Stimulated activated CD4-positive, alpha-beta T cell treated with anti-CD3 and anti-CD28 coated beads, Interleukin-1b, Interleukin-23, amount 100 ng/mL, for 1 hour (primary cell): ENCODE measurements at places on chromosomes 6 and 20.
A peak's percentile ranks its signal among the peaks of the same experiment; 100 is the strongest.

DNA sequence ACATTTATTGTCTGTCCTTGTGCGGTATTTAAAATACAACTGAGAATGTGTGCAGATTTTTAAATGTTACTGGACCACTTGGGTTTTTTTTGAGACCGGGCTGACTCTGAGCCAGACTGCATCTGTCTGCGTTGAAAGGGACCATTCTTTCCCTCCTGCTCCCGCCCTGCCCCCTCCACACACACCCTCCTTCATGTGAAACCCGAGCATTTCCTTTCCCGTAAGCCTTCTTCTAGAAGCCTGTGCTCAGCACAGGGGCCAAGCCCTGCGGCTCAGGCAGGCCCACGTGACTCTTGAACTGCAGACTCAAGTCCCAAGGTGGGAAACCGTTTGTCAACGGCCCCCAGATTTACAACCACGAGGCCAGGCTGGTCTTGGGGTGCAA is 82.7 kb upstream of the FOXC1 start:
- no peak for DNase-seq

- no peak for DNase-seq
Measured at GRCh38 chr6:55670850-55671413, 91.9 kb upstream of the HMGCLL1 start.

GRCh38 chr20:57748601-57749130 is 38.9 kb upstream of the PMEPA1 start:
- peak; percentile 27 for DNase-seq

- no peak for DNase-seq
Measured at GRCh38 chr6:158143700-158144099, 24.4 kb downstream of the SERAC1 start.

DNA sequence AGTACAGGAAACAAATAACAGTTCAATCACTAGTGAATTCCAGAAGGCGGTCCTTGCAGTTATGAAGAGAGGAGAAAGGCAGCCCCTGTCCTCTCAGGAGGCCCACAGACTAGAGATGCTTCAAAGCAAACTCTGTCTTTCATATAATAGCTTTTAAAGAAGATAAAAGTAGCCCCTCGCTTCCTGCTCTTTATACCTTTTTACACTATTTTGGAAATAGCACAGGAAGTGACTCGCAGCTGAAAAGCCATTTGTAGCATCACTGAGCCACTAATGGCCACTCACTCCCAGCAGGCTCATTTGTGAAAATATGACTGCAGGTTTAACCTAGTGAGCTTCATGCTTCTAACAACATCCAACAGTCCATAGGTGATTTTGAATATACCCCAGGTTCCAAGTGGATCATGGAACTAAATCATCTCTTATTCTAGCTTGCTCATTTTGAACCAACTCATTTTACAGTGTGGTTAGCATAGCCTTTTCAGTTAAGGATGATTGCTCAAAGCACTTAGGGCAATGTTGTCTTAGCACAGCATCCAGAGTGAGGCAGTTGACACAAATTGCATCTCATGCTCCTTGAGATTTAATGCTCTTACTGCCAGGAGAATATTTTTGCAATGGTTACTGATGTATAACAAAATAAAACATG is 136.0 kb upstream of the NRSN1 start:
- no peak for DNase-seq

DNA sequence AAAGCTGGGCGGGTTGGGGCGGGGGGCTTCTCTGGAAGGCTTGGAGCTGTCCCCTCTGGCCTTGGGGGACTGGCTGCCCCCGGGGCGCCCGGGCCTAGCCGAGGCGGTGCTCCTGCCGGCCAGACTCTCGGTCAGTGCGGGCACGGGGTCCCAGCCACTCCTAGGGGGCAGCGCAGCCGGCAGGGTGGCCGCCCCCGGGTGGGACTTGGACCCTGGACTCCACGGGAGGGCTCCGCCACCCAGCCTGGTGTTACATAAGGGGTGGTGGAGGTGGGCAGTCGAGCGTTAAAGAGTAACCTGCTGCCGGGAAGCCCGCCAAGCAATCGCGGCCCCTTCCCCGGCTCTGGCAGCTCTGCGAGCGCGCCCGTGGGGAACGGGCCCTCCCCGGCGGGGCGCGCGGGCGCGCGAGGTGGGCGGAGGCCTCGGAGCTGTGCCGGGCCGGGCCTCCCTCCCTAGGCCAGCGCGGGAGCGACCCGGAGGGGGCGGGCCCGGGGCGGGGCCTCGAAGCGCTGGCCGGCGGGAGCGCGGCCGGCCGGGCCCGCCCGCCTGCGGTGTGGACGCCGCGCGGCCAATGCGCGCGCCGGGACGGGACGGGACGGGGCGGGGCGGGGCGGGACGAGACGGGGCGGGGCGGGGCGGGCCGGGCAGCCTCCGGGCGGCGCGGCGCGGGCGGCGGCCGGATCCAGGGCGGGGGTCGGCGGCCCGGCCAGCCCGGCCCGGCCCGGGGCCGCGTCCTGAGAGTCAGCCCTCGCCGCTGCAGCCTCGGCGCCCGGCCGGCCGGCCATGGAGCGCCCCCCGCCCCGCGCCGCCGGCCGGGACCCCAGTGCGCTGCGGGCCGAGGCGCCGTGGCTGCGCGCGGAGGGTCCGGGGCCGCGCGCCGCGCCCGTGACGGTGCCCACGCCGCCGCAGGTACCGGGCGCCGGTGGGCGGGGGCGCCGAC is at the start of gene SLC2A4RG:
Gene SLC2A4RG, plus strand, starts transcription at position 647 of the 940 bp plus-strand sequence. Its CDS starts 137 bp downstream, at position 784.
- no peak for DNase-seq
